ENCODE measurements at places on chromosomes 13 and 19.

DNA sequence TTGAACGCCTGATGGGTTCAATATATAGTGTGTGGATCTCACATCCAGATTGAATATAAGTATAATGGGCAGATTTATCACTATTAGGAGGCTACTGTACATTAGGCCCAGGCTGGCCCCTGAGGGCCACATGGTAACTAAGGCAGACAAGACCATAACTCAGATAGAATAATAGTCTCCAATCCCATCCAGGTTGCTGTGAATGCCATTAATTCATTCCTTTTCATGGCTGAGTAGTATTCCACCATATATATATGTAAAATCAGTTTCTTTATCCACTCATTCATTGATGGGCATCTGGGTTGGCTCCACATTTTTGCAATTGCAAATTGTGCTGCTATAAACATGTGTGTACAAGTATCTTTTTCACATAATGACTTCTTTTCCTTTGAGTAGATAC is 8.1 kb upstream of the PMIS2 start:
- no peak for DNase-seq

DNA sequence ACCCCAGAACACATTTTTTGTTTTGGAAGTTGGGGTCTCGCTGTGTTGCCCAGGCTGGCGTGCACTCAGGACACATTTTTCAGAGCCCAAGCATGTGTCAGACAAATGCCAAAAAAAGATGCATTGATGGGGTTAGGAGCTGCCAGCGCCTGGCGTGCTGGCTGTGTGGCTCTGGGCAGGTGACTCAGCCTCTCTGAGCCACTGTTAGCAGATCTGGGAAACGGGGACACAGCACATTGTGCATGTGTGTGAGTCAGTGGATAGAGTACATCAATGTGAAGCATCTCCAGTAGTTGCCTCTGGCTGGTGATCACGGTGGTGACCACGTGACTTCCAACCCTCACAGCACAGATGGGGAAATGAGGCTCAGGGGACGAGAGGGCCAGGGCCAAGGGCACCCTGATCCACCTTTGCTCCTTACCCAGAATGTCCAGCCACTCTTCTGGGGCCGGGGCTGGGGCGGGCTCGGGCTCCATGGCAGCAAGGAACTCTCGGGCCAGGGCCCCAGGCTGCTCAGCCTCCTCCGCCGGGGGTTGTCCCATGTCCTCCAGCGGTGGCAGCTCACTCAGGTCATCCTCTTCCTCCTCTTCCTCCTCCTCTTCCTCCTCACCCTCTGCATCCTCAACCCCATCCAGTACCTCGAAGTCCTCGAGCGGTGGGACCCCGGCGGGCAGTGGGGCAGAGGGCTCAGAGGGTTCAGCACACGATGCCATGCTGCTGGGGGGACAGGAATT is 1.9 kb downstream of the FKBP8 start:
- DNase-seq: no peak

GRCh38 chr19:45637890-45638667 is 1.1 kb downstream of the EML2 start:
- DNase-seq: no peak

DNA sequence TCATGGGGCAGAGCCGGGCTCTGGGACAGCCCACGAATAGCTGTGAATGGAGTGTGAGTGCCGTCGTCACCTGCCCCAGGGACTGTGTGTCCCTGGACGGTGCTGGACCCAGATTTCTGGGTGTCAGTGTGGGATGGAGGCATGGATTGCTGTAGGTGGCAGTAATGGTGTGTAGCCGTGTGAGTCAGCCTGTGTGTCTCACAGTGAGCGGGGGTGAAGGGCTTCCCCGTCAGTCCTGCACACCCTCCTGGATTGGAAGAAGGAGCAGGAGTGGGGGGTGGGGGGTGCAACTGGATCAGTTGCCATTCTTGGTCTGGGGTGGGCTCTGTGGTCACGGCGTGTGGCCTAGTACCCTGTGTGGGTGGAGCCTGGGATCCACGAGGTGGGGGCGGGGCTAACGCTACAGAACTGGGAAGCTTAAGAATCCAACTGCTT is 6.5 kb upstream of the LTBP4 start:
- no peak for DNase-seq

DNA sequence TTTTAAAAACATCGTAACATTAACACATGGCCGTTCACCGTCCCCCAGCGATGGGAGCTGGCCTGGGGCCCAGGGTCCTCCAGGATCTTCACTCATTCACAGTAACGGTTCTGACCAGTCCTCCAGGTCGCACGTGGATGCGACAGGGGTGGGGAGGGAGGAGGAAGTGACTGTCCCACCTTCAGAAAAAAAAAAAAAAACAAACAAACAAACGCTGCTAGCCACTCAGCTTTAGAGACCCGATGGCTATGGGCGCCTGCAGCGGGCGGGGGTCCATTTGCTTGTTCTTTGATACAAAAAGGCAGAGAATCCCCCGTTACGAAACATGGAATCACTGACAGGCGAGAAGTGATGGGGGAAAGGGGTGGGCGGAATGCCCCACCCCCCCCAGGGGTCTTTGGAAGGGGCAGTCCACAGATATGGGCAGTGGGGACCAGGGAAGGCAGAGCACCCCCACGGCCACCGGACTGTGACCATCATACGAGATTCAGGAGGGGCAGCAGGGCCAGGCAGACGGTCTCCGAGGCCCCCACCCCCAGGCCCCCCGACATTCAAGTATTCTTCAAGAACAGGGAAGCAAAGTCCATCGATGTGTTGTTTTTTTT is 13.3 kb downstream of the MKNK2 start:
- DNase-seq: no peak

DNA sequence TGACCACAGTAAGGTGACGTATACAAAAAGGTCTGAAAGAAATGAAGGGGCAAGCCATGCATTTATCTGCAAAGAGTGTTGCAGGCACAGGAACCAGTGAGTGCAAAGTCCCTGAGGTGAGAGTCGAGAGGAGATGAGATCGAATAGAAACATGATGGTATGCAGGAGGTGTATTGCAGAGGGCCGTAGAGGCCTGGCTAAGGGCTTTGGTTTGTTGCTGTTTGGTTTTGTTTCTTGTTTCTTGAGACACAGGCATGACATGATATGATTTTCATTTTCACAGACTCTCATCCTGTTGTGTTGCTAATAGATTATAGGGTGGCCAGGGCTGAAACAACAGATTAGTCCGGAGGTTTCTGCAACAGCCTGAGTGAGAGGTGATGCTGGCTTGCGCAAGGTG is 80.4 kb downstream of the HSPH1 start:
- DNase-seq: no peak

- DNase-seq: no peak
Measured at GRCh38 chr19:18494267-18494607, 27.6 kb downstream of the ELL start.

GRCh38 chr19:17255150-17255621 is 9.4 kb downstream of the USHBP1 start:
- peak; percentile 22 for DNase-seq

DNA sequence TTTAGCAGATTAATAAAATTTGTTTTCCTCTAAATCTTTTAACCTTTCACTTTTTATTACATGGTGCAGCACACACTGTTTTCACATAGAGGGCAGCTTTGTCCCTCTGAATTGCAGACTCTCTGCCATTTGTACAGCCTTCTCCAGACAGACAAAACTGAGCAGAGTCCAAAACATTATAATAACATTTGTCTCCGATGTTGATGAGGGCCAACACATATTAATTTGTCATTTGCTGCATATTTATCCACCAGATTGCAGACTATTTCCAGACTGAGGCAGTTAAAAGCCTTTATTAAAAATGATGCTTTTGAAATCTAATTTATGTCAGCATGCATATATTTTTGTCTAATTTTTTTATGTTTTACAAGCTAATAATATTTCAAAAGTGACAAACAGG is 1251.9 kb upstream of the SLC10A2 start:
- DNase-seq: peak; percentile 51

DNA sequence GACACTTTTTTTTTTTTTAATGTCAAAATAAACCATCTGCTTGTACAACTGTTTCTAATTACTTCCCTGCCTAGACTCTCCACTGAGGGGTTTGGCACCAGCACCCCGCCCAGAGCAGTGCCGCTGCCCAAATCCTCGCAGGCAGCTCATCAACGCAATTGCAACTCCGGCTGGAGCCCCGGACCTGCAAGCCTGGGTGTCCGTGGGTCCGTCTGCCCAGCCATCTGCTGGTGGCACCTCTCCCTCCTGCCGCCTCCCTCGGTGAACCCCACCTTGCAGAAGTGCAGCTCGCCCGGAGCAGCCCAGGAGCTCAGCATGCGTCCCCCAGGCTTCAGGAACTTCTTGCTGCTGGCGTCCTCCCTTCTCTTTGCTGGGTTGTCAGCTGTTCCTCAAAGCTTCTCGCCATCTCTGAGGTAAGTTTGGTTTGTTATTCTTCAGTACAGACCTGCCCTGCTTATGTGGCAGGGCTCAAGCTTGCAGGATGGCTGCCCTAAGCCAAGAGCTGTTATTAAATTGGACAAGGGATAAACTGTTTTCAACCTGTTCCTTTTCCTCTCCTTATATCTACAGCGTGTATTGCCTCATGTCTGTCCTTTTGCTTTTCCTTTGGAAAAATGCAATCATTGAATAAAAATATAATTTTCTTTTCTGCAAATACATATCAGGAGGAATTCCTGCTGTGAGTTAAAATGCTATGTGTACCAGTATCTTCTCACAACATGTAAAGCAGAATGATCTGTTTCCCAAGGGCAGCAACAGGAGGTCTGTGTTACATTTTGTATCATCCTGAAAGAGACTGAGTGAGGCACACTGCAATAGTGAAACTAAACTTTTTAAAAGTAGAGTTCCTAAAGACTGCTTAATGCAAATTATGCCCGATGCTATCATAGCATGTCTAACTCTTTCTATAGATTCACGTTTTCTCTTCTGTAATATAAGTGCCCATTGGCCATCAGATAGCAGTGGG is at the start of gene ITGBL1:
ITGBL1 (plus strand) TSS at position 157 of the 967 bp plus-strand sequence; CDS start at position 316, 159 bp downstream.
- DNase-seq: peak; percentile 17

DNA sequence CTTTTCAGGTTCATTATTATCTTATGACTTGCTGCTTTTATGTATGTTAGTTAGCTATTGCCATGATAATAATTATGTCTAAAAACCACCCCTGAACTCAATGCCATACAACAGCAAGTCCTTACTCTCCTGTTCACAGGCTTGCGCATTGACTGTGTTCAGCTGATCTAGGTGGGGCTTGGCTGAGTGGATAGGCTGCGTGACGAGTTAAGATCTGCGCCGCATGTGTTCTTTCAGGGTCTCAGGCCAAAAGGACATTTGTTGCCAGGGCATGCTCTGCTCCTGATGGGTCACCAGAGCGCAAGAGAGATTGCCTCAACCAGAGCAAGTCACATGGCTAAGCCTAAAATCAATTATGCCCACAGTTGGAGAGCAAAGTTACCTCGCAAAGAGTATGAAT is 859 bp downstream of the ZNF568 start:
- peak; percentile 49 for DNase-seq

GRCh38 chr13:105816994-105817393 is 718.5 kb downstream of the EFNB2 start:
- peak; percentile 35 for DNase-seq

- peak; percentile 74 for DNase-seq
Measured at GRCh38 chr13:30690282-30691188, 44.8 kb upstream of the ALOX5AP start.

- no peak for DNase-seq
Measured at GRCh38 chr19:38924388-38924787, 6.2 kb downstream of the SARS2 start.

- no peak for DNase-seq
Measured at GRCh38 chr13:22945321-22946226, 235.2 kb upstream of the SGCG start.

- DNase-seq: no peak
Measured at GRCh38 chr19:35088131-35088913, 27.3 kb upstream of the FXYD3 start.

Measured in eye (tissue), 1 donor.